ENCODE measurements at places on chromosomes 4 and X.

DNA sequence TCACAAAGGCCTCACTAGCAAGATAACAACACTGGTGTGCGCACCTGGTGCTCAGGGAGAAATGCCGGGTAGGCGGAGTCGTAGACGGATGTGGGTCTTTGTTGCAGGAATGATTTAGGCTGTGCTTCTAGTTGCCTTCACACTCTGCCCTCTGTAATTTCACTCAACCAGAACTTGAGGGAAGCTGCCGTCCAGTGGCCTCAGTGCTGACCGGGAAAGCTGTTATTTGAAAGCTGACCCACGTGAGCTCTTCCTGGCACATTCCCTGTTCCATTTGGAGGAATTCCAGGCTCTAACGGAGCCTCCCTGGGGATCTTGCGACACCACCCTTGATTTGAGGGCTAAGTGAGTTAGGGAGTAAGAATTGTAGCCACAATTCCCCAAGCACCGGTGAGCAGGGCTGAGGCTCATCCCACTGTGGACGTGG, 15.9 kb downstream of the SH3TC1 start:
- no peak for DNase-seq

DNA sequence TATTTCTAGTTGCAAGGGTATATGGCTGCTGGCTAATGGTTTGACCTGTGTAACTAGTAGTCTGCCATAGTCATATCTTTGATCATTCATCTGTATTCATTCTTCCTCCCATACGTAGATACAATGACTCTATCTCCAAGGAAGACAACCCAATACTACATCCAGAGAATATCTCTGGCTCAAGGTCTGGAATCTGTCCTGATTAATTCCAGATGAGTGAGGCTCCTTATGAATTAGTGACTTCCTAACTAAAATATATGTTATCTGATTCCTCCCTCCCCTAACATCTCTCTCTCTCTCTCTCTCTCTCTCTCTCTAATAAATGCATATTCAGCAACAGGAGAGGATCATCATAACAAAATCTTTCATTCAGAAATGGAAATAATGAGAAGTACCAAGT, 641.5 kb downstream of the FAT4 start:
- DNase-seq = no peak

DNA sequence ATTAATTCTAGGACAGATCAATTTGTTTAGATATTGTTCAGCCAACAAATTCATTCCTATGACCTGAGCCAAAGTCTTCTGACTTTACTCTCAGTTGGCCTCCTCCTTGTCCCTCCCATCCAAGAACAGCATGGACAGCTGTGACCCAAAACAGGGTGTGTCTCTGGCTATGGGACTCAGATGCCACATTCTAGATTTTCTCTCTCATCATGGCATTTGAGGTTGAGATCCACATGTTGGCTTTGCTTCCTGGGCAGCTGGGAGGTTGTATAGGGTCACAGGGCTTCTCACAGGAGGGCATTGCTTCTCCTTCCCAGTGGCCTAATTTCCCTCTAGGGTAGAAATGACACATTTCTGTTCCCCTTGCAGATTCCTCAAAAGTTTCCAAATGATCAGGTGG, 22.6 kb upstream of the EGF start:
- DNase-seq = no peak

DNA sequence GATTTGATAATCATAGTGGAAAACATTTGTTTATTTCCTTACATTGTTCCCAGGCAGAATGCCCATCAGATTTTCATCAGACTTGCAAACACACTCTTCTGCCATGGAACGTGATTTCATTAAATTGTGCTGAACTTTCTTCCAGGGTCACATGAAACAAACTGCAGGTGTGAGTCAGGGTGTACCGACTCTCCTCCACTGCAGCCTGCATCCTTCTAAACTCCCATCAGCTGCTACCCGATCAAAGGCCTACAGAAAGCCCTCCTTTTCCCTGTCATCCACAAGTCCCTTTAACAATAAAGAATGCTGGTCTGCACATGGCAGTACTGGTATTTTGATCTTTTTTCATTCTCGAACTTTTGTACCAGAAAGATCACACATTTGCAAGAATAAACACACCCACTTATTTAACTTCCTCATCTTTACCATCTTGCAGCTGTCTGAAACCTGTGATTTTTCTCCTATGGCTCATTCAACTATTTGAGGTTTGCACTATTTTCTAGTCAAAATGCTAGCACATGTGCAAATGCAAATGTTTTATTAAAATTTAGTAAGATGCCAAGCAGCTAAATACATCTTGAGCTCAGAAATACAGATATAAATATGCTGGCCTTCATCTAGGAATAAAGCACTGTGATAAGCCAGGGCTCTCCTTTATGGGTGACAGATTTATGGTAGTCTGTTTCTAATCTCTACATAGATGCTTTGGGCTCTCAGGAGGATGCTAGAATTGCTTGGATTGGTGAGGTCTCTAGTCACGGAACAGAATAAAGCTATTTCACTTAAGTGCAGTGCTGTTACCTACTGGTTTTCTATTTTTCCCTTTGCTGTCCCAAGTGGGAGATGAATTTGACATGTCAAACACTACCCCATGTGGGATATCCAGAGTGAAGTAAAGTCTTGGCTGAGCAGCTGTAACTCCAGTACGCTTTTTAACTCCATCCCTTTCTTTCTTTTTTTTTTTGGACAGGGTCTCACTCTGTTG, 25.8 kb upstream of the ARHGAP24 start:
- DNase-seq = no peak

DNA sequence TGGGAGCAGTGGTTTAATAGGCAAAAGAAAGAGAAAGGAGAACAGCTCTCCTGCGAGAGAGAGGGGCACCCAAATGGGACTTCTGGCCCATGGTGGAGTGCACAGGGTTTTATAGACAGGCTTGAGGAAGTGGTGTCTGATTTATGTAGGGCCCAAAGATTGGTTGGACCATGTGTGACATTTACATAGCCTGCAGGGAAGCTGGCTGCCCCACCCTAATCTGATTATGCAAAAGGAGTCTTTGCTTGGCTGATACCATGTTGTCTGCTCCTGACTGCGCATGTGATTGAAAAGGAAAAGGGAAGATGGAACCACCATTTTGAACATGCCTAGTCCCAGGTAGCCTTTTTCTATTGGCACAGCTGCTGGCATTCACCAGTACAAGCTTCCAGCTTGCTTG, 100.0 kb upstream of the DIPK2B start:
- no peak for DNase-seq

DNA sequence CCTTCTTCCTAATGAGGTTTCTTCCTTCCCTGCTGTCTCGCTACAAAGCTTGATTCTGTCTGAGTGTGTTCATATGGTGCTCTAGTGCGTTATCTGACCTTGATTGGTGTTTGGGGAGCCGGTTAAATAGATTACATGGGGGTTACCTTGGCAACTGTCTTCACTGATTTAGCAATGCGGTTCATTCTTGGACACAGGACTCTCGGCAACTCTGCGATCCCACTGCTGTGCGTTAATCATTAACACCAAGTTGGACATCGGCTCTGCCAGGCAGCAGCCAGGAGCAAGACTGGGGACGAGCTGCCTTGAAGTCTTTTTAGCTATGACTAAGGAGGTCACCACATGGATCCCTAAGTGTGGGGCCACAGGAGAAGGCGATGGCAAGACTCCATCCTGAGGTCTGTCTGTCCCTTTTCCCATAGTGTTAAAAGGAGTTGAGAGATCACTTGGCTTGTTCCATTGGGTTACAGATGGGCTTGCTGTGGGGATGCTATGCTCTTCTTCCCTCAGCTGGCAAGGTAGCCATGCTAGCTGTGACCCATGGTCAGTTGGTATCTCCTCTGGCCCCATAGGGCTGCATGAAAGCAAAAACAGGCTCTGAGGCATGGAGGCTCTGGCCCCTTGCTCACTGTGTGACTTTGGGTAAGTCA, 93.4 kb upstream of the MAMLD1 start:
- DNase-seq = no peak

DNA sequence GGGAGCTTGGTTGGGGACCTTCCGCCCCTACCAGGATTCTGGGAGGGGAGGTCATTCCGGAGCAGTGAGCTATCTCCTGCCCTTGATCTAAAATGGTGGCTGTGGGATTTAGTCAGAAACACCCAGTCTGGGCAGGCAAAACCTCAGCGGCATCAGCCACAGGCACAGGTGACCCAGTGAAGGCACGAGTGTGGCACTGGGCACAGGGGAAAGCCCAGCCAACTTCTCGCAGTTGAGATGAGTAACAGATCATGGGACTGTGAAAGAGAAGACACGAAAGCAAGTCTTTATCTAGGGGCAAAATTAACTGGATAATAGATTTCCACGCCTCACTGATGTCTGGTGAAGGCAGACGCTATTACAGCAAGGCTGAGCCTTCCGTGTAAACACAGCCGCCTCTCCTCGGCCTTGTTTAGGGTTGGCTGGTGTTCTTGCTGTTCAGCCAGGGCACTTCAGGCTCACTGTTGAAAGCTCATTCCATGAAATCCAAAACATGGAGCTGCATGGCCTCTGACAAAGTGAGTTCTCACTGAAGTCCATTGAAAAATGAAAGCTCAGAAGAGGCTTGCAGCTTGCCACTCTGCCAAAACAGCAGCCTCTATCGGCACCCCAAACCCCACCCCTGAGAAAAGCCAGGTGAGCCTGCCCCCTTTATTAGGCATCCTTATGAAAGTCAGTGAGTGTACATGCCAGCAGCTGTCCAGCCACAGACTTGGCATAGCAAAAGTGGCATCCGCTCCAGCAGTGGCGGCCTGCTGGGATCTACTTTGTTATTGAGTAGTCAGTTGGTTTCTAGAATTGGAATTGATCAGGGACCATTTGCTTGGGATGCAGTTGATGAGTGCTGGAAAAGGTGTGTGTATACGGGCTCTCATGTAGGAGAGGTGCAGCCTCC, 102.3 kb upstream of the MTM1 start:
- no peak for DNase-seq

DNA sequence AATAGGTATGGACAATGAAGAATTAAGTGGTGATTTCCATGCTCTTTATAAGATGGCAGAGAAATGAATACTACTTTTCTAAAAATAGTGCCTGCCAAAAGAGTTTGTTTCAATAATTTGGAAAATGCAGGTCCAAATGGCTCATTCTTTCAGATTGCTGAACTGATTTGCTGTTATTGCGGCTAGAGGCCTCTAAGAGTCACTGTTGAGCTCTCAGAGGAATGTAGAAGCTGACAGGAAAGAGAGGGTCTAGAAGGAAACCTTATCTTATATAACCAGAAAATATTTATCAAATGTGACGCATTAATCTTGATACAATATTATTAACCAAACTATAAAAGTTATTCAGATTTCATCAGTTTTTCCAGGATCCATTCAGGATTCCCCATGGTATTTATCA, 65.7 kb upstream of the PAGE1 start:
- no peak for DNase-seq

DNA sequence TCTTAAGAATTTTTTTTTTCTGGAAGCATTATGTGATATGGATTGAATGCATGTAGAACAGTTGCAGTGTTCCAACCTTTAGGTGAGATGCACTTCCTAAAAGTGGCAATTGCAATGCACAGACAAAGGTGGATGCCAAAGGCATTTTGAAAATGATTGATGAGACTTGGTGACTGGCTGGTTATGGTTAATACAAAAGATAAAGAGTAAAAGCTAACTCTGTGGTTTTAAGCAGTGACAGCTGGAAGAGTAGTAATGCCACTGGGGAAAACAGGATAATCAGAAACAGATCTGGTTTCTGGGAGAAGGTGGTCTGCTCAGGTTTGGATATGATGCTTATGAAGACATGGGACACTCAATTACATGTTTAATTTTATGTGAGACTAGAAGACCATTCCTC, 345.6 kb downstream of the RPA4 start:
- no peak for DNase-seq

- no peak for DNase-seq
Observed at GRCh38 chr4:168272488-168272887, 46.1 kb downstream of the DDX60 start.

DNA sequence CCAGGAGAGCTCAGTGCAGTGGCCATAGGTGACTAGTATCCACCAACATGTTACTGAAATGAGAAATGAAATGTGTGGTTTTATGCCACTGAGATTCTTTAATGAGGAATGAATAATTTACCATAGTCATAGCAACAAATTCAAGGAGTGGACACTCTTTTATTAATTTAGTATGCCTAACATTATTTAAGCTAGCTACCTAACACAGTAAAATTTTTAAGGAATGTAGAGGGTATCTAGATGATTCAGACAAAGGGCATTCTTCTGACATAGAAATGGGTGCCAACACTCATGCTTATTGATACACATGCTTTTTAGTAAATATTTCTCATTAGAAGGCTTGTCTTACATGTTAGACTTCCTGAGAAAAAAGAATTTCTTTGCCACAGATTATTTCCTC, 33.3 kb upstream of the SULT1B1 start:
- DNase-seq = no peak

GRCh38 chr4:123699880-123700771, 303.5 kb downstream of the SPRY1 start:
- no peak for DNase-seq

GRCh38 chrX:24482823-24483415, 17.8 kb downstream of the PDK3 start:
- no peak for DNase-seq

DNA sequence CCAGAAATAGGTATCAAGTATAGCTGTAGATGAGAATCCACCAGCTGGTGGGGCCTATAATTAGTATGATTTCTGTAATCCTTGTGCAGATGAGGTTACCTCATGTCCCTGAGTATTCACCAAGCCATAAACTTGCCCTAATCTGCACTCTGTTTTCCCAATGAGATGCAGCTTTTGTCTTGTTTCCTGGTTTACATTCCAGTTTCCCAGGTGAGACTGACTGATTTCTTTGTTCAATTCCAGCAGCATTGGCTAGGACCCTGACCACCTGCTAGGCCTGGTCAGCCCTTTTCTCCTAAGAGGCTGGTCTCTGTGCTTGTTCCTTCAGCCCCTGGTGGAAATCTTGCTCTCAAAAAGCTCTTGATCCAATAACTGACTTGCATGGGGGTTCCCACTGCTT, 44.6 kb downstream of the GABRB1 start:
- no peak for DNase-seq

DNA sequence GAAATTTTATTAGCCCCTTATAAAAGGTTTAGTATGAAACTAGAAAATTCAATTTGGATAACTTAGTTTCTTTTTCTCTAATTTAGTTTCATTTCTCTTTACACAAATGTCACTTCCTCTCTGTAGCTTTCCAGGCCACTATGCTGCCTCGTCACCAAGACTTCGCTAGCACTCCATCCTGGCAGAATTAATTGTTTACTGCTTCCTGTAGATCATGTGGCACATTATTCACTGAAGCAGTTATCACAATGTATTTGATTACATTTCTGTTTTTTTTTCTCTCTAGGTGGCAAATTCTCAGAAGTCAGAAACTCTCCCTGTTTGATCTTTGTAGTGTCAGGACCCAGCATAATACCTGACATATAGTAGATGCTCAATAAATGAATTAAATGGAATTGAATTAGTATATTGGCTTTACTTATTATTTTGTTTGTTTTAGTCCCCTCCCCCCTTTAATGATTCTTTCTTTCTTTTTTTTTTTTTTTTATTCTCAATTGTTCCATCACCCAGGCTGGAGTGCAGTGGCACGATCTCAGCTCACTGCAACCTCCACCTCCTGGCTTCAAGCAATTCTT, 9.3 kb upstream of the SAT1 start:
- DNase-seq = no peak

GRCh38 chr4:48197643-48198237, 63.7 kb upstream of the TXK start:
- no peak for DNase-seq
